ENCODE measurements at places on chromosomes 12 and 14. TPM values are rescaled to one million over a fixed set of nuclear protein-coding genes. Genes with fewer than 3 reads are reported as not detected.

DNA sequence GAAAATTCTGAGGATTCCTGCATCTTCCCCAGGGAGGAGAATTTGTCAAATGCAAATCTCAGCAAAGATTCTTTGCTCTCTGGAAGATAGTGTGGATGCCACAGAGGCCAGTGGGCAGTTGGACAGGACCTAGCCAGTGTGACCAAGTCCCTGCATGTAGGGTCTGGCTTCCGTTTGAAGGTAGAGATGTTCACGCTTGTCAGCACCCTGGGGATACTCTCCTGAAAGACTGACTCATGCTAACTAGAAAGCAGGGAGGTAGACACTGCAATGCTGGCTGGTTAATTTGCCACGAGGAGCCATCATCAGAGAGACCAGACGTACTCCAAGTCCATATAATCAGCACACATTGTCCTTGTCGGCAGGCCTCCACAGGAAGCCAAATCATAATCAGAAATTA, 130.1 kb downstream of the SAMD4A start:
- DNase-seq, result no peak

DNA sequence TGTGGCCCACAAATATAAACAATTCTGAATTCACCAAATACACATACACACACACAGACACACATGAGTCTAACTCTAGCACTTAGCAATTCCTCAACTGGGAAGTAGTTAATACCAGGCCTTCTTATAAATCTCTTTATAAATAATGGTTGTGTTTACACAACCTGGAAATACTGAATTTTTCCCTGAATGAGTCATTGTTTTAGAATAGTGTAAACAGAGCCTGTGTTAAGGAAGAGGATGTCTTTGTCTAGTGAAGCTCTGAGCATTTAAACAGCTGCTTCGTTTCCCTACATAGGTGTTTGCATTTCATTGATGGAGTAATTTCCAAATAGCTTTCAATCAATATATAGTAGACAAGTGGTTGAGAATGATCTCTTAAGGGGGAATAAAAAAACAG, 218.8 kb downstream of the BTG1 start:
- DNase-seq, result no peak

DNA sequence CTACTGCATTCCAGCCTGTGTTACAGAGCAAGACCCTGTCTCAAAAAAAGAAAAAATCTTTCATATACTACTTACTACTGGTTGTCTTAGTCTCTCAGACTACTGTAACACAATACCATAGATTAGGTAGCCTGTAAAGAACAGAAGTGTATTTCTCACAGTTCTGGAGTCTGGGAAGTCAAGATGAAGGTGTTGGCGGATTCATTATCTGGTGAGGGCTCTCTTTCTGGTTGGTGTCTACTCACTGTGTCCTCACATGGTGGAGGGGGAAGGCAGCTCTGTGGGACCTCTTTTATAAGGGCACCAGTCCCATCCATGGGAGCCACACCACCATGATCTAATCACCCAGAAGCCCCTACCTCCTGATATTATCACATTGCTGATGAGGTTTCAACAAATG, 14.4 kb downstream of the WDR20 start:
- DNase-seq, result no peak

DNA sequence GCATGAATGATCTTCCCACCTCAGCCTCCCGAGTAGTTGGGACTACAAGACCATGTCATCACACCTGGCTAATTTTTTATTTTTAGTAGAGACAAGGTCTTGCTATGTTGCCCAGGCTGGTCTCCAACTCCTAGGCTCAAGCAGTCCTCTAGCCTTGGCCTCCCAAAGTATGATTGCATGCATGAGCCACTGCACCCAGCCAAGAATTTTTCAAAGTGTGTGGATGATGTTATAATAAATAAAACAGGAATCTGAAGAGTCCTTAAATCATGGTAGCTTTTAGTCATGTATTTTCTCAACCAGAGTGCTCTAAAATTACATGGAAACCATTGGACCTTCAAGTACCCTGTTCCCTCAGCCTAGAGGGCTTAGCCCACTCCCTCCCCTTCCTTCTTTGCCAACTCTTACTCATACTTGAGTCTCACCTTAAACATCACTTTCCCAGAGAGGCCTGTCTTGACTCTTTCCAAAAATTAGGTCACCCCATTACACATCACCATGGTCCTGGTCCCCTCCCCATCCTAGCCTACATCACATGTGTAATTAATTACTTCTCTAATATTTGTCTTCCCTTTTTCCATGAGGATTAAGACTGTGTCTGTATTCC, 52.2 kb upstream of the BICDL1 start:
- DNase-seq, result no peak

GRCh38 chr14:56720703-56721460, 89.4 kb downstream of the OTX2 start:
- no peak for DNase-seq

- no peak for DNase-seq
Observed at GRCh38 chr12:85920324-85920947, 46.3 kb downstream of the NTS start.

- DNase-seq, result no peak
Observed at GRCh38 chr12:70402597-70402996, 36.5 kb downstream of the KCNMB4 start.

- DNase-seq, result no peak
Observed at GRCh38 chr12:47729233-47729632, 3.9 kb upstream of the ENDOU start.

- DNase-seq, result peak; percentile 25
Observed at GRCh38 chr14:104356020-104356737, 217.8 kb downstream of the KIF26A start.

GRCh38 chr14:74962046-74962445, 6.6 kb upstream of the PGF start:
- no peak for DNase-seq

GRCh38 chr12:120234643-120235368, 30.7 kb downstream of the PXN start:
- DNase-seq, result peak; percentile 89

DNA sequence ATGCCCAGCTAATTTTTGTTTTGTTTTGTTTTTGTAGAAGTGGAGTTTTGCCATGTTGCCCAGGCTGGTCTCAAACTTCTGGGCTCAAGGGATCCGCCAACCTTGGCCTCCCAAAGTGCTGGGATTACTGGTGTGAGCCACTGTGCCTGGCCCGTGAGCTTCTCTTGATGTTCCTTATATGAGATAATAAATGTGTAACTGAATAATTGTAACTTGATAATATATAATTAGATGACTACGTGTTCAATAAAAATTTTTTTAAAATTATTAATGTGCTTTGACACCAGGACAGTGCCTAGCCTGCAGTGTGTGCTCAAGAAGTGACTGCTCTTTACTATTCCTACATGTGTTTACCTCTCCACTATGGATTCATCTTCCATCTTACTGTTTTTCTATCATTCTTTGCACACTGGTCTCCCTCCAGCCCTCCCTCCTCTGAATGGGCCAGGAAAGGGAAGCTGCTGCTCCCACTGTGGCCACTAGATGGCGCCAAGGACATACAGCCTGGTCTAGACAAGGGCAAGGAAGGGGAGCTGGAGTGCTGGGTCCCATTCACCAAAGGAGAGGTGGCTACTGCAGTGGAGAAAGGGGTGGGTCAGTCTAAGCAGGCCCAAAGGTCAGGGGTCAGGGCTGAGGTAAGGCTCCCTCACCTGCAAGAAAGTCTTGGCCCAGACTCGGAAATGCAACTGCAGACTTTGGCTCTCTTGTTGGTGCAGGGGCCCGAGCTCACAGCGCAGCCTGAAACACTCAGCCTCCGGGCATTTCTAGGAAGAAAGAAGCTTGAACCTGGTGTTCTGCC, 14.7 kb upstream of the ZNF385A start:
- DNase-seq, result peak; percentile 92

- DNase-seq, result no peak
Observed at GRCh38 chr12:51959211-51959610, 7.7 kb downstream of the ACVR1B start.

DNA sequence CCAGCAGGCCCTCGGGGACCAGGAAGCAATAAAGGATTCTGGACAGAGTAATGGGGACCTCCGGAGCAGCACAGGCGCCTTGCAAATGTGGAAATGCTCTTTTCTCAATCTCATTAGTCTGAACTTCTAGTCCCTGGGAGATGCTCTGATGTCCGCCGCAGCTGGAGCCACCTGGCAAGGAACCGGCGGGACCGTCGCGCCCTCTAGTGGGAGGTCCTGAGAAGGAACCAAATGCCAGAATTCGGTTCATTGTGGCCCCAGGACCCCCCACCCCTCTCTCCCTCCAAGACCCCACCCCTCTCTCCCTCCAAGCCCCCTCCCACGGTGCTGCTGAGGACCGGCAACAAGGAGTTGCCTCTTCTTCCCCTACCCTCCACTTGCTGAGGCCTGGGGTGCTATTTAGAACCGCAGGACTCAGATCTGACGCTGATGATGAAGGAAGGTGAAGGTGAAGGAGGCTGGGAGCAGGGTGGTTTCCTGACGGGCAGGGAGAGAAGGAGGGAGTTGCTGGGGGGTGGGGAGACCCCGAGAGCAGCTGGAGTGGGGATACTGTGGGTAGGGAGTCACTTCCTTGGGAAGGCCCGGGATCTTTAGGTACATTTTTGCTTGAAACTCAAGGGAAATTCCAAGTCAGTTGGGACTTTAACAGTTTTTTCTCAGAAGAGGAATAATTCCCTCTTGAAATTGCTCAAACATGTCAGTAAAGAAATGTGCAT, 42.5 kb downstream of the SMIM41 start:
- DNase-seq, result peak; percentile 81

GRCh38 chr14:68211886-68212285, 392.3 kb downstream of the RAD51B start:
- no peak for DNase-seq

DNA sequence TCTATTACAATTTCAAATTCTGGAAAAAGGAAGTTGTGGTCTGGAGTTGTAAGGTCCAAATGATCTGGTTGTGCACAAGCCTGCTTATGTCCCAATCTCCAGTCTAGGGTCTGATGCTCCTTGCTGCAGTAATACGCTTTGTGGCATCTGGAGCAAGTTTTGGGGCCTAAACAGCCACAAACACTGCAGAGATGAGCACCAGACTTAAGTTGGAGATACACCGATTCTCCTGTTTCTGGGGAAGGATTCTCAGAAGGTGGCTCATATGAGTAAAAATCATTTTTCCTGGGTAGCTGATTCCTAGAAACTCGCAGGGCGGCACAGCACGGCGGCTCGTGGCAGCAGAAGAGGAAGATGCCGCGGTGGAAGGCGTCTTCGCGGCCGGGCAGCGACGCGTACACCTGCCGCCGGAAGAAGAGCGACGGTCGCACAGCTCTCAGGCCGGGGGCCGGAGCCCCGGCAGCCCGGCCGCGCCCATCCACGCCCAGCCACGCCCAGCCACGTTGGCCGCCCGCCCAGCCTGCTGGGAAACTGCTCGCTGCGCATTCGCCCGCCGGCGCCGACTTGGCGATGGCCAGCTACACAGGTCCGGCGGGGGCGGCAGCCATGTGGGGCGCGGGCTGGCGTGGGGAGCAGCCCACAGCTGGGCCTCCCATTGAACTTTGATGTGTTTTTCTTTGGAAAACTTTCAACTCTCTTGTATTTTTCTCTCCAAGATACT, 129.0 kb downstream of the ASCL4 start:
- peak; percentile 73 for DNase-seq

DNA sequence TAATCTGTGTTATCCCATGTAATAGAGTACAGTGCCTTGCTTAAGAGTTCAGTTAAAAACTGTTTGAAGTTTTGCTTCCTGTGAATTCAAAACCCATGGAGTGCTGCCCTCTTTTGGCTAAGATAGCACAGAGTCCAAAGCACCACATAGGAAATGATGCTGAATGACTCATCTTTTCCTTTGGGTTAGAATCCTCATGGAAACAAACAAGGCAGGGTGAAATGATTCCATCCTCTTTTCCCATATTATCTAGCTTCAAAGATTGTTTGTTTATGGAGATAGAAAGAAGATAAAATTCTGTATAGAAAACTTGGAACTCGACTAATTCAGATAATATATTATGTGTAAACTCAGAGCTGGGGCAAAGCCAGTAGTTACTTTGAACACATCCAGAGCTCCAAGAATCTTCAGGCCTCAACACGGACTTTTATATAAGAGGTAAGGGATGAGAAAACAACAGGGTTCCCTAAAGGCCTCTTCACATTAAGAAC, 87.4 kb downstream of the OTOGL start:
- DNase-seq, result no peak

Gene MORN3
- total RNA-seq, result not detected

Gene TSPAN11
- total RNA-seq, result 2.6 TPM

Gene TRHDE
- 0.35 TPM for total RNA-seq

Gene RCOR1
- total RNA-seq, result 13.0 TPM

Gene EPYC
- total RNA-seq, result not detected

Gene PTPRB
- total RNA-seq, result 34.4 TPM

Gene PIWIL1
- total RNA-seq, result not detected

Gene ALDH1L2
- total RNA-seq, result 2.5 TPM

Data from left ventricle myocardium superior (tissue), 1 donor.